GM12892 (cell line): ENCODE measurements at places on chromosomes 4 and X.

DNA sequence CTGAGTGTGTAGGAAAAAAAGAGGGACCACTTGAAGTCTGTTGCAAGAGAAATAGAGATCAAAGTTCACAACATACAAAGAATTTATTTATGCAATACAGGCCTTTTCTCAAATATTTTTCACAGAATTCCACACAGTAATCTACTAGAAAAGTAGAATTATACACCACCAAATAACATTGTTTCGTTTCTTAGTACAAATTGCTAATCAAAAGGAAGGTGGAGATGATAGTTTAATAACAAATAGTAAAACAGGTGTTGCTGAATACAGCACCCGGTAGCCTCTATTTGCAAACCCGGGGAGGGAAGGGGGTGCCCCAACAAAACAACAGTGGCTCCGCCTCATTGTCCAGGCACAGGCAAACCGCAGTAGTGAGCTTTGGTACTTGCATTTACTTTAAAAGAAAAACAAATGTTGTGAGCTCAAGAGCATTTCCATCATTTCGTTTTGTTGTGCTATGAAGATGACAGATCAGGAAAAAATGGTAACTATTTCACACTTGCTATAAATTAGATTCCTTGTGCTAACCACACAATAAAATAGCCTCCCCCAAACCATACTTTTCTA is 186.4 kb downstream of the DCLK2 start:
- no peak for DNase-seq

GRCh38 chr4:66091786-66092185 is 421.5 kb upstream of the EPHA5 start:
- DNase-seq: no peak

DNA sequence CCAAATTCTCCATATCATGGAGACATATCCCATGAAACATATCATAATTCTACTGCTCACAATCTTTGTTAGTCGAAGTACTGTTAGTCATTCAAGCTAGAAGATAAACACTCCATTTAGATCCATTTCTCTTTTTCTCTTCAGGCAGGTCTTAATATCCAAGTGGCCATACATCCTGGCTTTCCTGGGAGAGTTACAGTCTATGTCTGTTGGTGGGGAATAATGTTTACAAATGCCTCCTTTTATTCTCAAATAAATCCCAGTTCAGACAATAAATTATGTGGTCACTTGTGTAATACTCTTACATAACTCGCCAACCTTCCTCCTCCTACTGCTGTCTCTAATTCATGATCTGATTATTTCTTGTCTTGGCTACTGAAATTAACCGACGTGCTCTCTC is 82.1 kb downstream of the VCX3B start:
- DNase-seq: no peak

GRCh38 chr4:59094505-59094904 is 1984.3 kb upstream of the IGFBP7 start:
- no peak for DNase-seq

DNA sequence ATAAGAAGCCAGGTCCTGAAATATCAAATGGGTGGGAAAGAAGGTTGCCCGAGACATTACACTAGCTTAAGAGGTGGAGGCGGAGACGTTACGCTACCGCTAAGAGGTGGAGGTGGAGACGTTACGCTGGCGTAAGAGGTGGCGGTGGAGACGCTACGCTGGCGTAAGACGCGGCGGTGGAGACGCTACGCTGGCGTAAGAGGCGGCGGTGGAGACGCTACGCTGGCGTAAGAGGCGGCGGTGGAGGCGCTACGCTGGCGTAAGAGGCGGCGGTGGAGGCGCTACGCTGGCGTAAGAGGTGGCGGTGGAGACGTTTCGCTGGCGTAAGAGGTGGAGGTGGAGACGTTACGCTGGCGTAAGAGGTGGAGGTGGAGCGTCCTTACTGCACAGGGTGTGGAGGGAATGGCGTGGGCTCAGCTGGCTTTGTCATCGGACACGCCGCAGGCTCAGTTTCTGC is 12.8 kb downstream of the CYP4V2 start:
- no peak for DNase-seq

DNA sequence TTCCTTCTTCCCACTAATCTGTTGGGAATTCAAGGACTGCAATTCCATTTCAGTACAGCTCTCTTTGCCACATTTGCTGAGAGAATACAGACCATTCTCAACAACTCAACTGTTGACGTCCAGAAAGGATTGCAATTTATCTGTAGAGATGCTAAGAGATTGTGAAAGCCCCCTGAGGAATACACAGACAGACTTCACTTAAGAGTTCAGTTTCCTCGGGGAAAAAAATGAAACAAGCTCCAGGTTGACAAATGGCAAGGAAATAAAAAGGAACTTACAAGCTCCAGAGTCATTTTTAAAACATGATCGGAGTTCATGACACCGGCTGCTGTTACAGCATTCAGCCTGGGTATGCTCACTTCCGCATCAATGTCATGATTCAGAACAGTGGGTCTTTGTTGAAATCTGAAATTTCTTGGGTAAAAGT is 13.8 kb downstream of the TLR10 start:
- DNase-seq: no peak

- DNase-seq: no peak
These were observed 13.2 kb downstream of the AFF2 start for GRCh38 chrX:148513661-148514060.

GRCh38 chr4:41877020-41877796 is 58.0 kb upstream of the TMEM33 start:
- DNase-seq: no peak

GRCh38 chrX:123186801-123187200 is 2.7 kb downstream of the GRIA3 start:
- no peak for DNase-seq

DNA sequence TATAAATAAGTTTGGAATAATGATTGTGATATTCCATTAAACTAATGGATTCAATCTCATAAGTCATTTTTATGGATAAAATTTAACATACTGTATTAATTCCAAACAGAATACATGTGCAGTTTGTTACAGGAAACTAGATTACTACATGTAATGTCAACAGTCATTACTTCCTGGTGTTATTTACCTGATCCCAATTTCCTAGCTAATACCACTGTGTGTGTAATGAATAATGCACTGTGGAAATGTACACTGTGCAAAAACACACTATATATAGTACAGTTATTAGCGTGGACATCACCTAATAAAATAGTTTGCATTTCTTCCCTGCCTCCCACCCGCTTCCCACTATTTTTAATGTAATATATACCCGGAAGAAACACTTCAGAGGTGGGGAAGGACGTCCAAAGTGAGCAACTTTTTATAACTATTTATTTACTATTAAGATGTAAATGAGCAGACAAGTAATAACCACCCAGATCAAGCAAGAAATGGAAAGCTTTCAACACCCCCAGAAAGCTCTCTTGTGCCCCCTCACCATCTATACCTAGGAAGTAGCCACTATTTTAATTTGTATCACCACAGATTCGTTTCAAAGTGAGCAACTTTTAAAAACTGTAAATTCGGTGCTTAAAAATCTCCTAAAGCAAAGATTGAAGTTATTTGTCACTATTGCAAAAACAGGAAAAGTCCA is 219.1 kb downstream of the THOC2 start:
- no peak for DNase-seq

GRCh38 chr4:150152766-150153165 is 74.5 kb downstream of the DCLK2 start:
- DNase-seq: no peak

GRCh38 chr4:118955515-118955914 is 66.9 kb downstream of the SYNPO2 start:
- no peak for DNase-seq

GRCh38 chr4:99207911-99208718 is 10.9 kb downstream of the ADH6 start:
- DNase-seq: no peak

GRCh38 chrX:143455046-143455445 is 62.2 kb downstream of the SPANXN3 start:
- DNase-seq: no peak
